ENCODE measurements at places on chromosomes 5 and 9.

DNA sequence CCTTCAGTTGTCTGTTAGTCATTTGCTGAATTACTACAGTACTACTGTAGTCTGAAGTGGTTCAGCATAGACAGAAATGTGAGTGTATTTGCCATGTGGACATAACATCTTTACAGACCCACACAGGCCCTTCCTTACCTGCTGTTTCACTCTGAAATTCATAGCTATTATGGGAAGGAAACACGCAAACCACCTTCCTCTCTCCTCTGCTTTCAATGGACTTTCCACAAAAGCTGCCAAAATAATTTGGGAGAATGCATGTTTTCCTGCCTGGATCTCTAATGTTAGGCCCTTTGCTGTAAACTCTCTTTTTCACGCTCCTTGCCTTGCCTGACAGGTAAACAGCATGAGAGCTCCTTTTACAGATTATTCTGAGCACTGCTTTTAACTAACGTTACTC lies 294.0 kb downstream of the GLIS3 start:
- DNase-seq = no peak

- no peak for DNase-seq
Observed at GRCh38 chr5:87400305-87400899, 12.3 kb downstream of the CCNH start.

- DNase-seq = no peak
Observed at GRCh38 chr5:136258463-136258862, 65.5 kb upstream of the SMIM32 start.

GRCh38 chr5:131239686-131240085 lies 24.2 kb upstream of the CDC42SE2 start:
- DNase-seq = no peak

All from activated naive CD4-positive, alpha-beta T cell treated with anti-CD3 and anti-CD28 coated beads, Interleukin-2, amount 50 U/mL, for 72 hours (primary cell).